ENCODE measurements at places on chromosomes 4 and X.

GRCh38 chr4:176791591-176792325 lies 964 bp downstream of the VEGFC start:
- no peak overlapping the region for H3K27ac ChIP-seq
- no peaks in the 10 kb centered on the region for H3K4me1 ChIP-seq
- peak; percentile 65 for DNase-seq
- H3K4me3 ChIP-seq = peak overlapping the region; percentile 80

DNA sequence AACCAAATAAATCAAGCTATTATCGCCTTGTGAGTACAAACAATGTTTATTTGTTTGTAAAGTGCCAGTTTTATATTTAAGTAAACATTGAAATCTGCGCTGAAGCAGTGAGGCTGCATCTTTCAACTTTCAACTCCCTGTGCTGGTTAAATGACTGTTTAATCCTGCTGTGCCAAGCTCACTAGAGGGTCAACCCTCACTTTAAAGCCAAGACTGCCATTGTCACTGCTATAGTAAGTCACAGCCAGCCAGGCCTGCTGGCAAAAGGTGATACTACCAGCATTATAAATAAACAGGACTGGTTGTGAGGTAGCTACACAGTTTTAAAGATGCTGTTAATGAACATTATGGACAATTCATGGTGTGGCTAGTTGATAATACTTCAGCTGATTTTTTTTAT lies 34.6 kb downstream of the EFHC2 start:
- no peaks in the 10 kb centered on the region for H3K36me3 ChIP-seq
- H3K4me1 ChIP-seq = peaks cover 2% of the 10 kb centered on the region
- no peak overlapping the region for H3K4me3 ChIP-seq
- H3K27ac ChIP-seq = no peak overlapping the region

DNA sequence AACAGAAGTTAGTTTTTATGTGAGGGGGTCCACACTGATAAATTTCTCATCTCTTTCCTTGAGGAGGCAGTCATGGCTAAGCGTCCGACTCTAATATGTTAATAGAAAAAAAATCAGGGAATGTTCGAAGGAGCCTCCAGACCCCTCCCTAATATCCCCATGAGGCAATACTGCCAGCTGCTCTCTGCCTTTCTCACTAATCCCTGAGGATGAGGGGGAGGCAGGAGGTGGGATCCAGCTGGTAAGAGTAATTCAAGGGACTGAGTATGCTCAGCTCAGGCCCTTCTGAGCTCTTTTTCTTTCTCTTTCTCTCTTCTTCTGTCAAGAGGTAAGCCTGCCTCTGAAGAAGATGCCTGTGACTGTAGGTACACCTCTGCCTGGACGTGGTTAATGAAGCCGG lies 51.7 kb downstream of the PIR start:
- H3K4me3 ChIP-seq = peak overlapping the region; percentile 76
- H3K36me3 ChIP-seq = no peaks in the 10 kb centered on the region
- H3K27ac ChIP-seq = peak overlapping the region; percentile 94
- no peaks in the 10 kb centered on the region for H3K27me3 ChIP-seq
- peaks cover 13% of the 10 kb centered on the region for H3K4me1 ChIP-seq

DNA sequence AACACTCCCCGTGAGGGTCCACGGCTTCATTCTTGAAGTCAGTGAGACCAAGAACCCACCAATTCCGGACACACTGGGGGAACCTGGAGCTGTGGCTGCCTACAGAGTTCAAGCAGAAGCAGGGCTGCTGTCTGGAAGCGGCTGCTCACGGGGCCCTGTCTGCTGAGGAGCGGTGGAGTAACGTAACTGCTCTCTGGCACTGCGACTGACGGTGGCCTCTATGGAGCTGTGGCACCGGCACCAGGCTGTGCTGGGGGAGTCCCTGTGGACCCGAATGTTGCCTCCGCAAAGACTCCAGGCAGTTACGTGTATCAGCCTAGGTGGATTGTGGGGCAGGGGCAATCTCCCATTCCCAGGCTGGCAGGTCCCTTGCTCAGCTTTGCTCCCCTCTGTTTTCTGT lies 703.3 kb upstream of the FRG1 start:
- no peak overlapping the region for H3K27ac ChIP-seq
- H3K27me3 ChIP-seq = no peaks in the 10 kb centered on the region
- H3K36me3 ChIP-seq = no peaks in the 10 kb centered on the region
- peaks cover 10% of the 10 kb centered on the region for H3K4me1 ChIP-seq
- H3K4me3 ChIP-seq = no peak overlapping the region
- DNase-seq = no peak

- H3K27ac ChIP-seq = no peak overlapping the region
- H3K4me3 ChIP-seq = no peak overlapping the region
- no peaks in the 10 kb centered on the region for H3K27me3 ChIP-seq
- H3K36me3 ChIP-seq = no peaks in the 10 kb centered on the region
- peaks cover 1% of the 10 kb centered on the region for H3K4me1 ChIP-seq
These were observed 95.4 kb downstream of the COL25A1 start for GRCh38 chr4:109207061-109207460.

DNA sequence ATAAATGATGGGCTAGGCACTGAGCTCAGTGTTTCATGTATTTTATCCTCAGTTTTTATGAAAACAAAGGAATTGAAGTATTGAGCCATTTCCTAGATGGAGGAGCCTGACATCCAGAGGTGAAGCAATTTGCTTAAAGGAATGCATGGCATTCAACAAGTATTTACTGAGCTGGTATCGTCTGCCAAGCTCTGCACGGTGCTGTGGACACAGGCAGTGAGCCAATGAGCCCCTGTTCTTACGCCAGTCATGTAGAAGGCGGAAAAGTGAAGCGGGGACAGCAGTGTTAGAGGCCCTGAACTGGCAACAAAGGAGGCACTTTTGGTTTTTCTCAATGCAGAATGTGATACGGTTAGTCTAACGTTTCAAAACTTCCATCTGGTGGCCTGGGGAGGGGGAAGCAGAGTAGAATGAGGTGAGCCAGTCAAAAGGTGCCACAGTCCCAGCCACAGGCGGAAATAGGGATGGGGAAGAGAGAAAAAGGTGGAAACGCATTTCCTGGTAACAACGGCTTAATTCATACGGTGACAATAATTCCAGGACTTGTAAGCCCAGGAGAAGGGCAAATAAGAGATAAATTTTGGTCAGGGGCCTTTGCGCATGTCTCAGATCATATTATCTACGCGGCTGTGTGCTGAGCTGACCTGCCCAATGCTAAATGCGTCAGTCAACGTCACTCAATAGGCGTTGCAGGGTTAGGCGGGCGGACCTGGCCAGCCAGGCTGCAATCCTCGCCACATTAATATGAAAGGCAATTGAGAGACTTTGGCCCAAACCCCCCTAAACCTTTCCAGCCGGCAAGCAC lies 133.9 kb downstream of the AFAP1 start:
- peaks cover 79% of the 10 kb centered on the region for H3K4me1 ChIP-seq
- H3K27ac ChIP-seq = peak overlapping the region; percentile 80
- H3K27me3 ChIP-seq = peaks cover 49% of the 10 kb centered on the region
- no peak for DNase-seq

DNA sequence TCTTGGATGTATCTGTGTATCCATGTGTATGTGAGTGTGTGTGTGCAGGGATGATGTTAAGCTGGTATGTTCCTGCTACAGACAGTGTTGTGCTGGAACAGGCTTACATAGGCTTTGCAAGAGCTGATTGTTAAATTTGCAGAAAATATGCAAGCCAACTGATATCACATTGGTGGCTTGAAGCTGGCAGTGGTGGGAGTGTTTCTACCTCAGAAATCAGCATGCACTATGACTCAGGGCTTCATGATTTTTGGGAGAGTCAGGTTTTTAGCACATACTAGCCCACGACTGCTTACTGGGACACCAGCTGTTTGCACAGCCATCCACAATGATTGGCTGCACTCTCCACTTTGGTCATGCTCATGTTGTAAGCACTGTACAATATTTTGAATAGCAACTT lies 261.8 kb downstream of the DHX15 start:
- H3K36me3 ChIP-seq = no peaks in the 10 kb centered on the region
- DNase-seq = no peak
- no peak overlapping the region for H3K27ac ChIP-seq
- H3K4me1 ChIP-seq = peaks cover 10% of the 10 kb centered on the region
- peaks cover 6% of the 10 kb centered on the region for H3K27me3 ChIP-seq

DNA sequence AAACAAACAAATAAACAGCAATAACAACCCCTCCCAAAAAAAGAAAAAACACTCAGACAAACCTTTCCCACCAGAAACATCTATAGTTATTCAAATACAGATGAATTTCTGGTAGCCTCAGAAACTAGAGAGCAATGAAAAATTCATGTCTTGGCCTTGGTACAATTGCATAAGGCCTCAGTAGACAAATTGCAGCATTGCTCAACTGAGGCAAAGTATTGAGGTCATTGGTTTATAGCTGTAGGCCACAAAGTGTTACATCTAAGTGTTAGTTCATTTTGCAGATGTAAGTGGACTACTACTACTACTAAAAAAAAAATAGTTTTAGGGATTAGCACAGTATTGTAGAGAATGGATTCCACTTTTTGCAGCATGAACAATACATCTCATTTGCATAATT lies 2268.3 kb downstream of the ARAP2 start:
- H3K27ac ChIP-seq = no peak overlapping the region
- no peaks in the 10 kb centered on the region for H3K4me1 ChIP-seq
- no peaks in the 10 kb centered on the region for H3K36me3 ChIP-seq
- no peak overlapping the region for H3K4me3 ChIP-seq
- H3K27me3 ChIP-seq = no peaks in the 10 kb centered on the region

DNA sequence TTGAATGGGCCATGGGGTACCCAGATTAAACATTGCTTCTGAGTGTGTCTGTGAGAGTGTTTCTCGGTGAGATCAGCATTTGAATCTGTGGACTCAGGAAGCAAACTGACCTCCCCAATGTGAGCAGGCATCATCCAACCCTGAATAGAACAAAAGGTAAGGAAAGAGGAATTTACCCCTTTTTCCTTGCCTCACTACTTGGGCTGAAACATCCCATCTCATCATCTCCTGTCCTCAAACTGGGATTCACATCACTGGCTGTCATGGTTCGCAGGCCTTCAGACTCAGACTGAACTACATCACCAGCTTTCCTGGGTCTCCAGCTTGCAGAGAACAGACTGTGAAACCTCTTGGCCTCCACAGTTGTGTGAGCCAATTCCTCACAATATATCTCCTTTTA lies 47.1 kb downstream of the TEC start:
- no peak overlapping the region for H3K4me3 ChIP-seq
- no peaks in the 10 kb centered on the region for H3K4me1 ChIP-seq
- DNase-seq = no peak
- no peaks in the 10 kb centered on the region for H3K36me3 ChIP-seq
- no peak overlapping the region for H3K27ac ChIP-seq
- H3K27me3 ChIP-seq = peaks cover 2% of the 10 kb centered on the region

DNA sequence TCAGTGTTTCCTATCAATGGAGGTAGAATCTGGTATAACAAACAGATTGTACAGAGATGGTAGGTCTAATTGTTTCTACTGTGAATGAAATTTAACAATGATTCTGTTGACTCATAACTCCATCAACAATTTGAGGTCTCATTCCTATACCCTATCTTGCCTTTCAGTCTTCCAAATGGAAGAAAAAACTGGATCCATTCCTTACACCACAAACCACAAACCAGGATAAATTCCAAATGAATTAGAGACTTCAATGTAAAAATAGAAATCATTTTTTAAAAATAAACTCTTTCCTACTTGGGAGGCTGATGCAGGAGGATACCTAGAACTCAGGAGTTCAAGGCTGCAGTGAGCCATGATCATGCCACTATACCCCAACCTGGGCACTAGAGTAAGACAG lies 114.4 kb upstream of the WDR44 start:
- no peak overlapping the region for H3K4me3 ChIP-seq
- no peaks in the 10 kb centered on the region for H3K4me1 ChIP-seq
- DNase-seq = no peak
- no peaks in the 10 kb centered on the region for H3K27me3 ChIP-seq
- no peak overlapping the region for H3K27ac ChIP-seq

GRCh38 chr4:169243825-169244609 lies 26.7 kb downstream of the SH3RF1 start:
- DNase-seq = no peak
- peaks cover 2% of the 10 kb centered on the region for H3K27me3 ChIP-seq
- H3K4me1 ChIP-seq = peaks cover 32% of the 10 kb centered on the region
- no peaks in the 10 kb centered on the region for H3K36me3 ChIP-seq

- H3K27me3 ChIP-seq = peaks cover 12% of the 10 kb centered on the region
- no peaks in the 10 kb centered on the region for H3K36me3 ChIP-seq
- peaks cover 33% of the 10 kb centered on the region for H3K4me1 ChIP-seq
- H3K4me3 ChIP-seq = peak overlapping the region; percentile 95
- peak overlapping the region; percentile 60 for H3K27ac ChIP-seq
These were observed 518 bp downstream of the PRDM8 start for GRCh38 chr4:80197601-80198440.

DNA sequence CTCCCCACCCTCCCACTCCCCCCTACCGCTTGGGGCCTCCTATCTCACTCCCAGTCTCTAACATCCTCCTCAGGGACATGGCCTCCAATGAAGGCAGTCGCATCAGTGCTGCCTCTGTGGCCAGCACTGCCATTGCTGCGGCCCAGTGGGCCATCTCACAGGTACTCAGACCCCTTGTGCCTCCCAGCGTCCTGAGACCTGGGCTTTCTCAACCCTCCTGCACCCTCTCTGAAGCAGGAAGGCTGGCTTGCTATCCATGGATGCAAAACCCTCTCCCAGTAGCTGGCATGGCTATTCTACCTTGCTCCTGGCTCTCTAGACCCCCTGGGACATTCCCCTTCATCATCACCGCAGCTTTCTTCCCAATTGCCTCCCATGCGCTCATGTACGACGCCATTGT lies 13.3 kb upstream of the UBA1 start:
- no peak overlapping the region for H3K4me3 ChIP-seq
- DNase-seq = no peak
- no peak overlapping the region for H3K27ac ChIP-seq
- H3K27me3 ChIP-seq = peaks cover 7% of the 10 kb centered on the region
- no peaks in the 10 kb centered on the region for H3K36me3 ChIP-seq
- no peaks in the 10 kb centered on the region for H3K4me1 ChIP-seq

DNA sequence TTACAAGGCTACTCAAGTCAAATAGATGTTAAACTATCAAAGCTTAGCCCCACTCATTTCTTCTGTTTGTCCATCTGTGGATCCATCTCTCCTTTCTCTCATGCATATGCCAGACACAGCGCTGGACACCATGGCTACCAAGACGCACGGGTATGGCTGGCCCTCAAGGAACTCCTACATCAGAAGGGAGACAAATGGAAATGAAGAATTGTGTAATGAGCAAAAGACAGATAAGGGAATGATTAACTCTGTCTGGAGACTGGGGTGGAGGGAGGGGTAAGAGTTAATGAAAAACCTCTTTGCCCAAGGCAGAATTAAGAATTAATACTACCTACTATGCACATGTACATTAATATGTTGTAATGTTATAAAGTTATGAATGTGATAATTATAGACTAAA lies 88.1 kb downstream of the MGST2 start:
- no peak overlapping the region for H3K27ac ChIP-seq
- no peak overlapping the region for H3K4me3 ChIP-seq
- no peak for DNase-seq
- H3K27me3 ChIP-seq = peaks cover 12% of the 10 kb centered on the region

GRCh38 chrX:6026980-6027379 lies 201.7 kb downstream of the NLGN4X start:
- no peak overlapping the region for H3K4me3 ChIP-seq
- H3K27me3 ChIP-seq = no peaks in the 10 kb centered on the region
- peaks cover 1% of the 10 kb centered on the region for H3K4me1 ChIP-seq
- H3K27ac ChIP-seq = no peak overlapping the region

- H3K27me3 ChIP-seq = peaks cover 4% of the 10 kb centered on the region
- no peak overlapping the region for H3K4me3 ChIP-seq
- DNase-seq = no peak
- H3K27ac ChIP-seq = no peak overlapping the region
These were observed 18.3 kb upstream of the ACSL1 start for GRCh38 chr4:184843984-184844554.

- H3K36me3 ChIP-seq = no peaks in the 10 kb centered on the region
- no peak overlapping the region for H3K27ac ChIP-seq
- DNase-seq = peak; percentile 27
- H3K4me3 ChIP-seq = no peak overlapping the region
These were observed 7.8 kb downstream of the LARP1B start for GRCh38 chr4:128068918-128069317.

All from glutamatergic neuron (in vitro differentiated cells).